Psoas muscle (tissue), 8 donors: ENCODE measurements at places on chromosomes 7 and 10.

DNA sequence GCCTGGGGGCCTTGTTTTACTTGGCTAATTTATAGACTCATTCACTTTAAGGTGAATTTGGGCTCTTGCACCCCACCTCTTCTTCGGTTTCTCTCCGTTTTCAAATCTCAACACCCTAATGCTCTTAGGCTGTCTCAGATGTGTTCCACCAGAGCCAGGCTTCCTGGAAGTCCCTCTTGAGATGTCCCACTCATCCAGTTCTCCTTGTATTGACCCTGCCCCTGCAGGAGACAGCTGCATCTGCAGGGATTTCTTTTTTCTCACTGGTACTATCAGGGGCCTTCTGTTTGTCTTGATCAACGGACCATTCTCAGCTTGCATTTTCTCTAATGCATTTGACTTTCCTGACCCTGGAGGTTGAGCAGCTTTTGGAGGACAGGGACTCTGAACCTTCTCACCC is 279.5 kb downstream of the GALNT17 start:
- no peaks in the 10 kb centered on the region for H3K27me3 ChIP-seq
- no peak overlapping the region for H3K27ac ChIP-seq
- no peaks in the 10 kb centered on the region for H3K4me1 ChIP-seq
- no peak for DNase-seq
- H3K36me3 ChIP-seq: no peaks in the 10 kb centered on the region
- H3K4me3 ChIP-seq: no peak overlapping the region

DNA sequence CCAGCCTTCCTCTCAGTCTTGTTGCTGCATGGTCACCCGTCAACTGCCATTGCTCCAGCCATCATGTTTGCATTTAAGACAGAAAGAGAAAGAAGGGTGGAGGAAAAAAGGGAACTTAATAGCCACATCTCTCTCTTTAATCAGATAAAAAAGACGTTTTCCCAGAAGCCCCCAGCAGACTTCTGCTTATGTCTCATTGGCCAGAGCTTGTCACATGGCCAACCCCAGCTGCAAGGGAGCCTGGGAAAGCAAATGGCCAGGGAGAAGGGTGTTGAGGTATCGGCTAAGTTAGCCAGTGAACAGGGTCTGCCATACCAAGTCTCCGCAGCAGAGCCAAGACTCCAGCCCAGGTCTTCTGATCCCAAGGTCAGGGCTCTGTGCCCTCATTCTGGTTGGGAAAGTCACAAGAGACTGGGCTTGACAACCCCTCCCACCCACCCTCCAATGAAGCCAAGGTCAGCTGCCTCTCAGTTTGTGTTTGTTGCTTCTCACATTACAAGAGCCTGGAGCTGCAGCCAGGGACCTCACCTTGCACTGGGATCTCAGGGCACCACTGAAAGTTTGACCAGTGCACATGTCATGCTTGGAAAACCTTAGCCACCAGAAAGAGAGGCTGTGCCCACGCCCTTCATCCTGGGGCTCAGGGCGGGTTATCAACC is 80.3 kb upstream of the LYZL2 start:
- no peaks in the 10 kb centered on the region for H3K4me1 ChIP-seq
- no peaks in the 10 kb centered on the region for H3K36me3 ChIP-seq
- DNase-seq: no peak
- H3K27me3 ChIP-seq: peaks cover 2% of the 10 kb centered on the region

DNA sequence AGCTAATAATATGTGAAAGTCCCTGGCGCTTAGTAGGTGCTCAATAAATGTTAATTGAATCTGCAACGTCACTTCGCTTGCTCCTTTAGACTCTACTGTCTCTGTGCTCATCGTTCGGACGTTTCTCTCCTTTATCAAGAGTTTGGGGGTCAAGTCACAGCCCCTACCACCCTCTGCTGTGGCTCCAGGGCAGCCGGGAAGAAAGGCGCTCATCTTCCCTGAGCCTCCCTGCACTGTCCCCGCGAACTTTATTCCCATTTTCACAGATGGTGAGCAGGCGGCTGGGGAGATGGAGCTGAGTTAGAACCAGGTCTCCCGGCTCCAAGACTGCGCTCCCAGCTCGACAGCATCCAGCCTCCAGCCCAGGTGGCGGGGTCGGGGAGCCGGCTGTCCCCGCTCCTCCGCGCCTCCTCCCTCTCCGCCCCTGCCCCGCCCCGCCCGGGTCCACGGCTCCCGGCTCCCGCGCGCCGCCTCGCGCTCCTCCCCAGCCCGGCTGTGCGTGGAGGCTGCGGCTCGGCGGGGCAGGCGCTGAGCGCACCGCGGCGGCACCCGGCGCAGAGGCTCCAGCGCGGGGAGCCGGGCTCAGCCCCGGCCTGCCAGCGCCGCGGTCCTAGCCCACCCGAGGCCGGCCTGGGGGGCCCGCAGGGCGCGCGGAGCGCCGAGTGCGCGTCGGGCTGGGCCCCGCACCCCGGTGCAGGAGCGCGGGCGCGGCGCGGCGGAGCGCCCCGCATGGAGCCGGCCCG is at the start of gene CLEC2L:
TSS of gene CLEC2L (plus strand) at position 487 of the 743 bp plus-strand sequence. CDS start at position 730, 243 bp downstream.
- DNase-seq: no peak
- peak within 1 kb of the TSS; percentile 52 for H3K4me3 ChIP-seq
- H3K27me3 ChIP-seq: peaks cover 3% of the 10 kb centered on the region
- H3K27ac ChIP-seq: no peak within 1 kb of the TSS
- H3K36me3 ChIP-seq: no peaks in the 10 kb centered on the region
- no peaks in the 10 kb centered on the region for H3K4me1 ChIP-seq

- H3K36me3 ChIP-seq: no peaks in the 10 kb centered on the region
- H3K4me3 ChIP-seq: no peak overlapping the region
- peaks cover 23% of the 10 kb centered on the region for H3K4me1 ChIP-seq
- no peak overlapping the region for H3K27ac ChIP-seq
- no peaks in the 10 kb centered on the region for H3K27me3 ChIP-seq
Measured at GRCh38 chr7:66929935-66930334, 8.9 kb downstream of the TMEM248 start.

DNA sequence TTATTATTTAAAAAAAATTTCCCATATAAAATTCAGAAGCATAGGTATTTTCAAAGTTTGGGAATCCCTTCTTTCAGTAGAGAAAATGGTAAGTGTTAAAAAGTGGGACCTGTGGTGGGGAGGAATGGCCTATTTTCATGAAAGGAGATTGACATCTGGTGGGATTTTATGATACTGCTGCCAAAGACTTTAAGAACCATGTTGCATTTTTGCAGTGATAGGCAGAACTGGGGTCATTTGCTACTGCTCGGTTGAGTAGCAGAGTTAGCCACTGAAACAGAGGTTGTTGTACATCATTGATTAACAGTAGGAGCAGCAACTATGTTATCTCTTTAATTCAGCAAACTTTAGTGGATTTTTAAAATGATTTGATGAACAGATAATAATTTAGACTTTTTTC is 4.4 kb downstream of the BICC1 start:
- peaks cover 6% of the 10 kb centered on the region for H3K4me1 ChIP-seq
- no peaks in the 10 kb centered on the region for H3K36me3 ChIP-seq
- no peak overlapping the region for H3K4me3 ChIP-seq
- peaks cover 3% of the 10 kb centered on the region for H3K27me3 ChIP-seq
- DNase-seq: no peak

GRCh38 chr10:112721080-112721698 is 228.9 kb upstream of the TCF7L2 start:
- no peak for DNase-seq
- H3K27ac ChIP-seq: no peak overlapping the region
- H3K36me3 ChIP-seq: no peaks in the 10 kb centered on the region
